ENCODE measurements at places on chromosomes 7 and 10. TPM values are rescaled to one million over a fixed set of nuclear protein-coding genes. Genes with fewer than 3 reads are reported as not detected.

Gene NCF1
- total RNA-seq, result 14.6 TPM

Gene SH2D4B
- total RNA-seq, result 0.30 TPM

Gene FAM237B
- total RNA-seq, result not detected

Gene KCND2
- not detected for total RNA-seq

Gene MPP7
- 22.7 TPM for total RNA-seq

DNA sequence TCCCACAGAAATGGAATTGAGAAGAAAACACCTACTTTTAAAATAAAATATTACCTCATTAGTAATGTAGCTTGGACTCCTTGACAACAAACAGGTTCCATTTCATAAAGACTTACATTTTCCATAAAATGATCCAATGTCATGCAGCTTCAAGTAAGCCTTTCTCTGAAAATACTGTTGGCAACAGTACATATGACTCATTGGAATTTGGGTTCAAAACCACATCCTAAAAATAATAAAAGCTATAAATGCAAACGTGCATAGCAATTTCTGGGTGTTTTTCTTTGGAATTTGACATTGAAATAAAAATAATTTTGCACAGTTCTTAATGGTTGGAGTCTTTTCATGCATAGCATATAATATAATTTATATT, 47.9 kb downstream of the FHIP2A start:
- H3K4me1 ChIP-seq, result no peaks in the 10 kb centered on the region
- H3K27me3 ChIP-seq, result peaks cover 26% of the 10 kb centered on the region
- peaks cover 5% of the 10 kb centered on the region for H3K36me3 ChIP-seq
- H3K4me3 ChIP-seq, result no peak overlapping the region
- DNase-seq, result no peak

GRCh38 chr10:131812736-131813604, 87.8 kb upstream of the PPP2R2D start:
- DNase-seq, result no peak
- H3K4me1 ChIP-seq, result no peaks in the 10 kb centered on the region
- H3K27me3 ChIP-seq, result peaks cover 64% of the 10 kb centered on the region
- H3K4me3 ChIP-seq, result no peak overlapping the region

DNA sequence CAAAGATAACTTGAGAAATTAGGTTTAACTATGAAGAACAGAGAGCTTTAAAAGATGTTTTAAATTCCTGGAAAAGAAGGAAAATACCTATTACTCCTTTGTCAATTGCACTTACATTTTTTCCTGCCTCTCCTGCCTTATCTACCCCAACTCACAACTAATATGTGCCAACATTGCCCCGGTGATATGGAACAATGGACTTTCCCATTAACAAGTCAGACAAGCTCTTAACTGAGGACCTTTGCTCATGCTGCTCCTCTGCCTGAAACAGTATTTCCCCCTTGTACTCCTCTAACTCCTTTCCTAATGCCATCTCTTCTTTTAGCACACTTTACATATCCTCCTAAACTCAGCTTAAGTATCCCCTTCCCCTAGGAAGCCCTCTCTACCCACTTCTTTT, 4.8 kb upstream of the ACTA2 start:
- no peak overlapping the region for H3K27ac ChIP-seq
- DNase-seq, result no peak
- no peaks in the 10 kb centered on the region for H3K27me3 ChIP-seq
- H3K4me1 ChIP-seq, result peaks cover 16% of the 10 kb centered on the region

- H3K27me3 ChIP-seq, result peaks cover 6% of the 10 kb centered on the region
- H3K4me3 ChIP-seq, result no peak overlapping the region
- peaks cover 6% of the 10 kb centered on the region for H3K4me1 ChIP-seq
- H3K27ac ChIP-seq, result no peak overlapping the region
- H3K36me3 ChIP-seq, result no peaks in the 10 kb centered on the region
- DNase-seq, result no peak
These were observed 133.2 kb upstream of the MDFIC start for GRCh38 chr7:114788706-114789105.

DNA sequence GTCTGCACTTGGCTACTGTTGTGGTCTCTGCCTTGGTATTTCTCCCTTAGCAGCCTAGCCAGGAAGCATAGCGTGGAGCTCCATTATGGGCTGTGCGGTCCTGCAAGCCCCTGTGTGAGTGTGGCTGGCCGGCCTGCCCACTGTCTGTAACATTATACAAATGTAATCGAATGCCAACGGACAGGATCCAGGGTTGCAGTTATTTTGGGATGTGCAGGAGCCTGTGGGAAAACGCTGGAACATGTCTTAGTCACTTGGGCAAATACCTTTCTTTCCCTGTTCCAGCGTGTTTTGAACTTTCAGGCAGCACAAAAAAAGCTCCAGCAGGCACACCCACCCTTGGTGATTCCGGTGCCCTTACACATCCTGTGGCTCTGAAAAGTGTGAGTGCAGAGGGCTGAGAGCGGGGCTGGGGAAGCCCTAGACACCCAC, 29.5 kb downstream of the BAG3 start:
- no peak overlapping the region for H3K27ac ChIP-seq
- peaks cover 4% of the 10 kb centered on the region for H3K36me3 ChIP-seq

All from T-helper 17 cell (primary cell).